ENCODE measurements at places on chromosomes 7 and 10.

DNA sequence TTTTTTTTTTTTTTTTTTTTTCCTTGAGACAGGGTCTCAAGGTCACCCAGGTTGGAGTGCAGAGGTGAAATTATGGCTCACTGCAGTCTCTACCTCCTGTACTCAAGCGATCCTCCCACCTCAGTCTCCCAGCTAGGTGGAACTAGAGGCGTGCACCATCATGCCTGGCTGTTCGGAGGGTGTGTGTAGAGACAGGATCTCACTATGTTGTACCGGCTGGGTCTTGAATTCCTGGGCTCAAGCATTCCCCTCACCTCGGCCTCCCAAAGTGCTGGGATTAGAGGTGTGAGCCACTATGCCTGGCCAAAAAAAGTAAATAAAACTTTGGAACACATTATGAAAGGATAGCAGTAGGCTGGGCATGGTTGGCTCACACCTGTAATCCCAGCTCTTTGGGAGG is 39.6 kb upstream of the TNPO3 start:
- no peak for DNase-seq

DNA sequence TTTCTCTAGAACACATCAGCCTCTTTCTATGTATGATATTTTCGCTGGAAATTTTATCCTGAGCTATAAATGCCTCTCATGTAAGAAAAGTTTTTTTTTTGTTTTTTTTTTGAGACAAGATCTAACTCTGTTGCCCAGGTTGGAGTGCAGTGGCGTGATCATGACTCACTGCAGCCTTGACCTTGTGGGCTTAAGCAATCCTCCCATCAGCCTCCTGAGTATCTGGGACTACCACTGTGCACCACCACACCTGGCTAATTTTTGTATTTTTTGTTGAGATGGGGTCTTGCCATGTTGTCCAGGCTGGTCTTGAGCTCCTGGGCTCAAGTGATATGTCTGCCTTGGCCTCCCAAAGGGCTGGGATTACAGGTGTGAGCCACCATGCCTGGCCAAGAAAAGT is 80.4 kb downstream of the ADK start:
- DNase-seq: no peak

DNA sequence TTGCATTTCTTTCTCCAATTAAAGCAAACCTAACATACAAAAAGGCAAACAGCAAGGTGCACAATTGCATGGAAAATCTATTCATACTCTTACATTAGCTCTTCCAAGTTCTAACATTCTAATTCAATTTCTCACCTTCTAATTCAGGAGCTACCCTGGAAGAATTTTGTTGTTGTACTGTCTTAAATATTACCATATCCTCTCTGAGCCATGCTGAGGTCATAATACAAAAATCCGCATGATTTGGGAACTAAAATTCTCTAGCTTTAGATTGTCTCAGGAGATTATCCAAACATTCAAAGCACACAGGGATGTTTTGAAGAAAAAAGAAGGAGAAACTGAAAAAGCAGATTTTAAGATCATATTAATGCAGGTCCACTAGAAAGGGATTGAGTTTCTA is 229.9 kb downstream of the KIAA1217 start:
- DNase-seq: no peak

DNA sequence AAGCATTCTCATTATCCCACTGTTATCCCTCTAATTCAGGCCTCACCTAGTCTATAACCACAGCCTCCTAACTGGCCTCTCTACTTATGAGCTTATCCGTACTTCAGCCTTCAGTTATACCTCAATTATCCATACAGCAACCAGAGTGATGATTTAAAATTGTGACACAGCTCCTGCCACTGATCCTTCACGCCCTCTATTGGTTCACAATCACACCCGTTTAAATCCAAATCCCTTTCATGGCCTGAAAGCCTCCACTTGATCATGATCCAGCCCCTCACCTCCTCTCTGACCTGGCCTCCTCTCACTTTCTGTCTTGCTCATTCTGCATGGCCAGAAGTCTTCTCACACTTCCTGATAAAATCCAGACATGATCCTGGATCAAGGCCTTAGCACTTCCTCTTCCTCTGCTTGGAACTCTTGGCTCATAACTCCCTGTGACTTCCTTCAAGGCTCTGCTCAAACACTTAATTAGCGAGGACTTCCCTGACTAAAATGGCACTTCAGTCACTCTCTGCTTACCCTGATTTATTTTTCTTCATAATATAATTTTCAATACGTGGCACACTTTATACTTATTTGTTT is 19.0 kb upstream of the TMEM26 start:
- no peak for DNase-seq

DNA sequence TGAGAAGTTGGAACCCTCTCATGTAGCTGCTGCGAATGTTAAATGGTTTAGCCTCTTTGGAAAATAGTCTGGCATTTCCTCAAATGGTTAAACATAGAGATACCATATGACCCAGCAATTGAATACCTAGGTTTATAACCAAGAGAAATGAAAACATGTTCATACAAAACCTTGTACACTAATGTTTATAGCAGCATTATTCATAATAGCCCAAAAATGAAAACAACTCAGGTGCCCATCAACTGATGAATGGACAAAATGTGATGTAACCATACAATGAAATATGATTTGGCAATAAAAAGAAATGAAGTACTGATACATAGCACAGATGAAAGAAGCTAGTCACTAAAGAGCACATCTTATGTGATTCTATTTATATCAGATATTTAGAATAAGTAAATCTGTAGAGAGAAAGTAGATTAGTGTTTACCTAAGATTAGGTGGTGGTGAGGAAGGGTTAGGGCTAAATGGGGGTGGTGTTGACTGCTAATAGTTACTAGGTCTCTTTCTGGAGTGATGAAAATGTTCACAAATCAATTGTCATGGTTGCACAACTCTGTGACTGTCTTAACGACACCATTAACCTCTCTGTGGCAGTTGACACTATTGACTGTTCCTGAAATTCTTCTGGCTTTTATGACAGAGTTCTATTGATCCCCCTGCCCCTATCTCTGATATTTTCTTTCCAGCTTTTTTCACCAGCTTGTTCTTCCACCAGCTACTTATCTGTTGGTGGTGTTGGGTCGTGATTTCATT is 35.2 kb downstream of the VCL start:
- DNase-seq: no peak

GRCh38 chr7:143361552-143362130 is 872 bp downstream of the FAM131B start:
- no peak for DNase-seq

DNA sequence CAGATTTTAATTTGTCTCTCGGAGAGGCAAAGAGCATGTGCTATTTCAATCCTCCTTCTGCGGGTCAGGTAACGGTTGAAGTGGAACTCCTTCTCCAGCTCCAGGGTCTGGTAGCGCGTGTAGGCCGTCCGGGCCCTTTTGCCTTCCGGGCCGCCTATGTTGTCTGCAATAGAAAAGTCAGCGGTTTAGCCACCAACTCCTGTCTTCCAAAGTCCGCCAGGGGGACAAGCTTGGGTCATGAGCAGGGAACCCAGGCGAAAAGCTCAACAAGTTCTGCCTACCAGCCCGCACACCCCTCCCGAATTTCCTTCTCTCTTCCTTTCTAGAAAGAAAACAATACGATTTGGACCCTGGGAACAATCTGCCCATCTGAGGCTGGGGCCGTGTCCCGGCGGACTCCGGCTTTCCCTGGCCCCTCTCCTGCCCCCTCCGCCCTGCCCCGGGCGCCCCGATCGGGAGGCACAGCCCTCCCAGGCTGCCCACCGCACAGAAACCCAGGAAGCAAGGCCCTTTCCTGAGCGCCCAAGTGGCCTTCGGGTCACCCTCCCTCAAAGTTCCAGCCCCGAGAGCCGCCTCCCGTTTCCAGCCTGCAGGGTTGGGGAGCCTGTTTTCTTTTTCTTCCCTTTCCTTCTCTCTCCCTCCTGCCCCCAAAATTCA is 1.4 kb downstream of the HOXA5 start:
- DNase-seq: peak; percentile 56

DNA sequence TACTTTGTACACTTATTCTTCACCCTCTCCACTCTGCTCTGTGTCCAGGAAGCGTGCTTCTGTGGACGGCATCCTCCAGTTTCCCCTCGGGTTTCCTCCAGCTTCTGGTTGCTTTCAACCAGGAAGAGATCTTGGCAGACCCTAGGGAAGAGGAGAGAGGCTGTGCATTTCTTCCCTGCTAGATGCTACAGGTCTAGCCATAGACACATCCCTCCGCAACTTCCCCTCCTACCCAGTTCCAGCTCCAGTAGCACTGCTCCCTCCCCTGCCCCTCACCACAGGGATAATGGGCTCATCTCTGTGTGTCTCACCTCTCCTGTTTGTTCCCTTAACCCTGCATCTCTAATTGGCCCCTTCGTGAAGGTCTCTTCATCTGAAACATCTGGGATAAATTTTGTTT is 16.3 kb downstream of the TLL2 start:
- no peak for DNase-seq

GRCh38 chr7:127838816-127839415 is 186.9 kb downstream of the SND1 start:
- no peak for DNase-seq

DNA sequence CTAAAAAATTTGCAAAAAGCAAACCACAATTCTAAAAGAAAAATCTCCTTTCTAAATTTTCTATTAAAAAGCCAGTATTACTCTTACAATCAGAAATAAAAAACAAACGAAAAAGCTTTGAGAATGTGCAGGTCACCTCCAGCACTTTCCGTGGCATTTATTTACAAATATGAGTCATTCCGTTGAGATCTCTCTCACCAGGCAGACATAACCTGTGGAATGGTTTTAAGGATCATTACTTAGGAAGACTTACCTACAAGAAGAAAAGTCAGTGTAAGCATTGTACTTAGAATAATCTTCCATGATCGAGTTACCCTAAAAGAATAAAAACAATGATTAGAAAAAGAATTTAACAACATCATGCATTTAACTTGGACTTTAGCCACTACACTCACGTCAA is 3.3 kb downstream of the SUN3 start:
- no peak for DNase-seq

Data from common myeloid progenitor, CD34-positive (primary cell).